Activated T-cell treated with anti-CD3 and anti-CD28 coated beads, Interleukin-2, amount 50 U/mL, for 72 hours (primary cell): ENCODE measurements at places on chromosomes 2 and 18. TPM values are rescaled to one million over a fixed set of nuclear protein-coding genes. Genes with fewer than 3 reads are reported as not detected.

RIF1 gene
- total RNA-seq = 58.3 TPM

IL1RL2 gene
- 1.9 TPM for total RNA-seq

- peaks cover 94% of the 10 kb centered on the region for H3K4me1 ChIP-seq
- peaks cover 1% of the 10 kb centered on the region for H3K36me3 ChIP-seq
- H3K27me3 ChIP-seq = no peaks in the 10 kb centered on the region
- H3K4me3 ChIP-seq = peak overlapping the region; percentile 53
- H3K27ac ChIP-seq = peak overlapping the region; percentile 85
- DNase-seq = no peak
Measured at GRCh38 chr2:84861539-84861938, 19.3 kb downstream of the TRABD2A start.

DNA sequence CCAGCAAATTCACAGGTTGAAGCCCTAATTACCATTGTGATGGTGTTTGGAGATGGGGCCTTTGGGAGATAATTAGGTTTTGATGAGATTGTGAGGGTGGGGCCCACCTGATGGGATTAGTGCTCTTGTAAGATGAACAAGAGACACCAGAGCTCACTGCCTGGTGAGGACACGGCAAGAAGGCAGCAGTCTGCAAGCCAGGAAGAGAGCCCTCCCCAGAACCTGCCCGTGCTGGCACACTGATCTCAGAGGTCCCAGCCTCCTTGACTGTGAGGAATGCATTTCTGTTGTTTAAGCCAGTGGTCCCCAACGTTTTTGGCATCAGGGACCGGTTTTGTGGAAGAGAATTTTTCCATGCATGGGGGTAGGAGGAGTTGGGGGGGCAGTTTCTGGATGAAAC is 240.7 kb downstream of the KLHL29 start:
- H3K27ac ChIP-seq = no peak overlapping the region
- no peak for DNase-seq
- H3K4me1 ChIP-seq = no peaks in the 10 kb centered on the region
- H3K4me3 ChIP-seq = no peak overlapping the region

- peaks cover 20% of the 10 kb centered on the region for H3K36me3 ChIP-seq
- H3K4me1 ChIP-seq = peaks cover 89% of the 10 kb centered on the region
- H3K27ac ChIP-seq = peak overlapping the region; percentile 73
Measured at GRCh38 chr2:69601179-69601612, 42.3 kb downstream of the AAK1 start.
